Thymus (tissue), 14 donors: ENCODE measurements at places on chromosomes 4 and X. TPM values are rescaled to one million over a fixed set of nuclear protein-coding genes. Genes with fewer than 3 reads are reported as not detected.

WWC2 gene
- total RNA-seq, result 1.5 TPM

HAUS3 gene
- 14.3 TPM for total RNA-seq

KANTR gene
- 4.7 TPM for total RNA-seq

BLOC1S4 gene
- total RNA-seq, result 11.9 TPM

YY2 gene
- total RNA-seq, result 0.47 TPM

RAI2 gene
- 1.8 TPM for total RNA-seq

DNA sequence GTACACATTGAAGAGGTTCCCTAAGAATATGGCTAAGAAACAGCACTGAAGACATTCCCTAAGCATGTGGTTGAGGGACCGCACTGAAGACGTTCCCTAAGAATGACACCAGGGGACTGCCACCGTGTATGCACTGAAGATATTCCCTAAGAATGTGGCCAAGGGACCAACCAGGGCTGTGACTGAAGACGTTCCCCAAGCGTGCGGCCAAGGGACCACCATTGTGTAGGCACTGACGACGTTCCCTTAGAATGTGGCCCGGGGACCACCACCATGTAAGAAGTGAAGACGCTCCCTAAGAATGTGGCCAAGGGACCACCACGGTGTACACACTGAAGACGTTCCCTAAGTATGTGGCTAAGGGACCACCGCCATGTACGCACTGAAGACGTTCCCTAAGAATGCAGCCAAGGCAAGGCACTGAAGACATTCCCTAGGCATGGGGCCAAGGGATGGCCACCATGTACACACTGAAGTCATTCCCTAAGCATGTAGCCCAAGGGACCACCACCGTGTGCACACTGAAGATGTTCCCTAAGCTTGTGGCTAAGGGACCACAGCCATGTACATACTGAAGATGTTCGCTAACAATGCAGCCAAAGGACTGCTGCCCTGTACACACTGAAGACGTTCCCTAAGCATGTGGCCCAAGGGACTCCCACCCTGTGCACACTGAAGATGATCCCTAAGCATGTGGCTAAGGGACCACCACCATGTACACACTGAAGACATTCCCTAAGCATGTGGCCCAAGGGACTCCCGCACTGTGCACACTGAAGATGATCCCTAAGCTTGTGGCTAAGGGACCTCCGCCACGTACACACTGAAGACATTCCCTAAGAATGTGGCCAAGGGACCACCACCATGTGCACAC, 22.0 kb downstream of the DHRSX start:
- DNase-seq, result no peak

GRCh38 chrX:139246295-139246694, 284.2 kb upstream of the F9 start:
- no peak for DNase-seq

DNA sequence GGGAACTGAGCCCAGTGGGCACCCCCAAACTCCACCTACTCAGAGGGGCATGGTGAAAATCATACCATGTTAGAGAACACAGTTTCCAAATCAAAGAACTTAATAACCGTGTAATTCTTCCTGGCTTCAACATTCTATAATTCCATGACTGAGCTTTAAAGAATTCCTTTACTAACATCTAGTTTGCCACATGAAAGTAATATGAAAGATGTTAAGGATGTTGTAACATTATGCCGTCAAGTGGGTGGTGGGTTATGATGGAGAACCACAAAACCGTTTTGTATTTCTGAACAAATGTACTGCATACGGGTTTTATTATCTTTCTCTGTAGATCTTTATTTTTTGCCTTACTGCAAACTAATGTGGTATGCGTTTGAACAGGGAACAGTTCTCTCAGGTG, 549.0 kb upstream of the MAGEB2 start:
- no peak for DNase-seq

DNA sequence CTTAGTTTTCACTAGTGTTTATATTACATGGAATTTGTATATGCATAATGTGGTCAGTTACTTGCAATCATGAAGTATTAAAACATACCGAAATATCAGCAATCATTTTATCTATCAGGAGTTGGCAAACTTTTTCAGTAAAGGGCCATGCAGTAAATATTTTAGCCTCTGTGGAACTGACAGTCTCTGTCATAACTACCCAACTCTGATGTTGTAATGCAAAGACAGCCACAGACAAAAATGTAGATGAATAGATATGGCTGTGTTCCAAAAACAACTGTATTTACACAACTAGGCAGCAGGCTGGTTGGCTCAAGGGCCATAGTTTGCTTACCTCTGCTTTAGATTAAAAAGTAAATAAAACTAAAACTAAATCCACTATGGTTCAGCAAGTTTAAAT, 200.2 kb downstream of the HS3ST1 start:
- no peak for DNase-seq

DNA sequence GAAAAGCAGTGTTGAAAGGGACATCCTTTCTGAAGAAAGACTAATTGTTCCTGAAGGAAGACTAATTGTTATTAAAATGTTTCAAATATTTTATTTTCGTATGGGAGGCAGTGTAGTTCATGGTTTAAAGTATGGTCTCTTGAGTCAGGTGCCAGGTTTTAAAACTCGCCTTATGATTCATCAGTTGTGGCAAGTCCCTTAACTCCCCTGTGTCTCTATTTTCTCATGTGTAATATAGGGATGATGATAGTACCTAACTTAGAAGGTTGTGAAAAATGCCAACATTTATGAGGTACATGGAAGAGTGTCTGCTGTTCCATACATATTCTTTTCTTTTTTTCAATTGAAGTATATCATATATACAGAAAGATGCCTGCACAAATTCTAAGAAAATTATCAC, 414.2 kb upstream of the DIPK2B start:
- no peak for DNase-seq

DNA sequence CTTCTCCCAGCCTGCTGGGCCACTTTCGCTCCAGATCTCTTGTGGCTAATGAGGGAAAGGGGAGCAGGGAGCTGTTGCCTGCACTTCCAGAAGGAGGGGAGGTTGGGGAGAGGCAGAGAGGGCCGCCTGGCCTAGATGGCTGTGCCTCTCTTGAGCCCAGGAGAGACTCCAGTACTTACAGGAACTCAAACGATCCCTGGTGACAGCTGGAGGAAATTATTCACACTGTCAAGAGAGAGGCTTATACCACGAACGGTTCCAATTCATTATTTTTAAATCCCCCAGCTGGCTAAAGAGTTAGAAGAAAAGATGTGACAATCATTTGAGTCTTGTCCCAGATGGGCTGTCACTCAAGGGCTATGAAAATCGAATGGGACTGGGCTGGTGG, 96.1 kb downstream of the PHKA2 start:
- DNase-seq, result no peak

GRCh38 chr4:159447296-159447695, 344.4 kb downstream of the RAPGEF2 start:
- DNase-seq, result no peak

DNA sequence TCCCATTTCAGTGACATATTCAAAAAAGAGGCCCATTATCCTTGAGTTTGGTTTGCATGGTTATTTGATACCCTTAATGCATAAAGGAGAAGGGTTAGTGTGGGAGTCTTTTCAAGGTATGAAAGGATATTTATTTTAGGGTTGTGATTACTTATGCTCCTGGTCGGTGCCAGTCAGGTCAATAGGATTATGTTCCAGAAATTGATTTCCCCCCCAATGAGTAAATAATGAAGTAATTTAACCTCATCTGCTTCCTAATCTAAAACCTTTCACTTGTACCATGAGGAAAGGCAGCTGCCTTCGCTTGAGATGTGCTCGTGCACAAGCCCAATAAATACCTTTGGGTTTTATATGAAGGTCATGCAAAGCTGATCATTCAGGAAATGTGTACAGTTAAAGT, 55.0 kb upstream of the NR0B1 start:
- DNase-seq, result no peak

DNA sequence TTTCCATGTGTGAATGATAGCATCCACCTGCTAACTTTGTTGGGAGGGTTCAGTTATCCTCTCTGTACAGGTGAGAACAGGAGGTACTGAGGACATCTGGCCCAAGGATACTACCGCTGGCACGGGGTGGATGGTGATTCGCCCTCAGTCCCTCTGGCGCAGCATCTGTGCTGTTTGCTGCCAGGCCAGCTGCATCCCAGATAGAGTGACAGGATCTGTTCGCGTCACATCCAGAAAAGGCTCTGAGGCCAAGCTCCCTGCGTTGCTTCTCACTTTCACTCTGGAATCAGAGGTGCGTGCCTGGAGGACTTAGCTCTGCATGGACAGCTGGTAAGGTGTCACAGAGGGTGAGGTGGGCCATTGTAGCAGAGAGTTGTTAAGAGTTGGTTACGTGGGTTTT, 95.4 kb downstream of the TBL1X start:
- DNase-seq, result no peak

DNA sequence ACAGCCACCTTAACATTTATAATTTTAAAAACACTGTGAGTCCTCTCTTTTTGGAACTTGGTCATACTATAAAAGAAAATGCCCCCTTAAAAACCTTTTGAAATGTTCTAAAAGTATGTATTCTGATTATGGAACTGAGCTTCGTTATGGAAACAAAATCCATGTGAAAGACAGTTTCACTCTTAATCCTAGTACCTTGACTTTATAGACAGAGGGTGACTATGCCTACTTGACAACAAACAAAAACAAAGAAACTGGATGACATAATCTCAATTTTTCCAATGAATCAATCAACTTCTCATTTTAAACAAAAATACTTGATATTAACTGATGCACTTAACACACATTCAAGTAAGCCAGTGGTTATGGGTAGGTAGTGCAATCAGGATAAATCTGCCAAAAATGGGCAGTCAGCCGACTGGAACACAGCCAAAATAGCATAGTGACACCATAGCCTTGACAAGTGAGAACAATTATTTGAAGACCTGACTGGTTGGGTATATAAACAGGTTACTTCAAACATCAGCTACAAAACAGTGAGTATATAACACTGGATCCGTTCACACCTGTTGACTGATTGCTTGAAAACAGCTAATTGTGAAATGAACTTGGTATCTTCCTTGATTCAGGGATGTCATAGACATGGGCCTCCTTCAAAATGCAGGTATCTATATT, 265.5 kb downstream of the PPP3CA start:
- DNase-seq, result no peak

DNA sequence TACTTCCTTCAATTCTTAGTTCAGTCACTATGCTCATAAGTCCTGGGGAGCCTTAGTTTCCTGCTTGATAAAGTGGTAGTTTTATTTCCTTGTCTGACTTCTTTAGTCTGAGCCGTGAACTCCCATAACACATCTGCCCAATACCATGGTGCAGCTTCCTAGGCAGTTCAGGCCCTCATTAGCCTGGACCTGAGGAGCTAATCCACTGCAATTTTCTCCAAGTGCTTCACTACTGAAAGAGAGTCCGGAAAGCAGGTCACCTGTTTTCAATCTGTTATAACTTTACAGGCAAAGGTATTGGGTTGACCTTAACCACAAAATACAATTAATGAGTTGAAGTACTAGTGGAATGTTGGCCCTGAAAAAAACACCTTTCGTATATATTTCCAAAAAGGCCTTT, 245.4 kb upstream of the BOD1L1 start:
- no peak for DNase-seq

GRCh38 chr4:177441803-177442622, at the start of gene AGA:
TSS of gene AGA (minus strand) at chr4:177442437. CDS start at chr4:177442375, 62 bp downstream.
- peak; percentile 97 for DNase-seq

- DNase-seq, result no peak
Observed at GRCh38 chr4:67714955-67715354, 14.0 kb upstream of the UBA6 start.

- no peak for DNase-seq
Observed at GRCh38 chr4:177256950-177257349, 52.7 kb upstream of the NEIL3 start.

DNA sequence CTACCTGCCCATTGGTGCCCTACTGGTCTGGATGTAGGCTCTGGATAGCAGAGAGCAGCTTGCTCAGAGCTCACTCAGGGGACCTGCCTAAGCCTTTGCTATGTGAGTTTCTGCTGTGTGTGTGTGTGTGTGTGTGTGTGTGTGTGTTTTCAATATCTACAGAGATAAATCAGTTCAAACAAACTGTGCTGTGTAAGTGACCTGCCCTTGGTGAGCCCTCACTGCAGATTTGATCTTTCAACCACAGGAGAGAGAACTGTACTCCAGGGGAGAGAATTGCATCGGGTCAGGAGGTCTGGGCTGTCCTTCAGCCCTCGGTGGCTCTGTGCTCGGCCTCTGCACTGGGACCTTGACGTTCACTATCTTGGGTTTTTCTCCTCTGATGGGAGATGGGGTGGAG, 35.0 kb upstream of the CDKN2AIP start:
- DNase-seq, result no peak

GRCh38 chrX:80511969-80512760, 91.9 kb downstream of the TENT5D start:
- DNase-seq, result no peak

DNA sequence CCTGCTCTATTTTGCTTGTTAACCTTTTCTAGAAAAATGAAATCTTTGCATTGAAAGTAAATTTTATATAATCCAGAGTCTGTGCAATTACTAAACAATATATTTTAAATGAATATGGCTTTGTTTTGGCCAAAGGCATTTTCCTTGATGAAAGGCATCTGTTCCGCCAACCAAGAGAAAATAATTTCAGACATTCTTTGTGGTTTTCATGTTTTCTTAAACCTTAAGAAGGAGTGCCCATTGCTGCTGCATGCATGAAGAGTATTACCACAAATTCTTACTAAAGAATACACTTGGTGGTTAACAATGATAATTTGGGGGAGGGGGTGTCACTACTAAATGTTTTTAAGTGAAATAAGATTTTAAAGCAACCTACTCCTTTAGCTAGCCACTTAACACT, 2.7 kb upstream of the PDGFC start:
- DNase-seq, result no peak

DNA sequence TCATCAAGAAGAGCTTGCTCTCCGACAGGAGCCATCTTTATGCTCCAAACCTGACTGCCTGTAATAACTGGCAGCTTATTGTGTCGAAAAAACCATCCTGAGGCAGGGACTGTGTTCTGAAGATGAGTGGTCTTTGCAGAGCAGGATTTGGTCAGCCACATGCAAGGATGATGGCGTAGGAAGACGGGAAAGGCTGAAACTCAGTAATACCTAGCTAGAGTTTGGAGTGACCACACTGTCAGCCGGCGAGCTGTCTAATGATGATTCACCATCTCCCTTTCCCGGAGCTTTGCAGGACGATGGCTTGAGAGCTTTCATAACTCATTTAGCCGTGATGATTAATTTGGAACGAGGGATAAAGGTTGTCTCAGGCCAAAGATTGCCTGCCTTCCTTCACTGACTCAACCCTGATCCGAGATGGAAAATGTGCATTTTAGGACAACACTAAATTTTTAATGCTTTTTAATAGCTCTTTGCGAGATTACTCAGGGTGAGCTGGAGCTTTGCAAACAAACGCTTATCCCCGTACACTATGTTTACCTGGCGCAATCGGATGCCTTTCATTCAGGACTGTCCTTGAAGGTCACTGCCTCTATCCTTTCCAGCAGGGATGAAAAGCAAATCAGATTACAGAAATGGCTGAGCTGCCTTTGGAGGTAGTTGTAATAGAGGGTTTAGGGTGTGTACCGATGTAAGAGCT, 288.5 kb downstream of the ASMT start:
- DNase-seq, result no peak

GRCh38 chr4:77481856-77482255, 123.8 kb upstream of the CXCL13 start:
- no peak for DNase-seq

GRCh38 chr4:113952452-113953029, 26.9 kb downstream of the ARSJ start:
- peak; percentile 45 for DNase-seq
